ENCODE measurements at places on chromosomes 1 and 21.

GRCh38 chr1:116711263-116711840 is 42.9 kb upstream of the CD2 start:
- H3K4me3 ChIP-seq, result no peak overlapping the region
- no peak overlapping the region for H3K27ac ChIP-seq
- no peaks in the 10 kb centered on the region for H3K27me3 ChIP-seq
- DNase-seq, result no peak
- H3K36me3 ChIP-seq, result no peaks in the 10 kb centered on the region
- H3K4me1 ChIP-seq, result no peaks in the 10 kb centered on the region

- no peak overlapping the region for H3K4me3 ChIP-seq
- H3K4me1 ChIP-seq, result no peaks in the 10 kb centered on the region
- DNase-seq, result no peak
- H3K27ac ChIP-seq, result no peak overlapping the region
- no peaks in the 10 kb centered on the region for H3K27me3 ChIP-seq
These were observed 259.4 kb upstream of the DAB1 start for GRCh38 chr1:57683037-57683942.

DNA sequence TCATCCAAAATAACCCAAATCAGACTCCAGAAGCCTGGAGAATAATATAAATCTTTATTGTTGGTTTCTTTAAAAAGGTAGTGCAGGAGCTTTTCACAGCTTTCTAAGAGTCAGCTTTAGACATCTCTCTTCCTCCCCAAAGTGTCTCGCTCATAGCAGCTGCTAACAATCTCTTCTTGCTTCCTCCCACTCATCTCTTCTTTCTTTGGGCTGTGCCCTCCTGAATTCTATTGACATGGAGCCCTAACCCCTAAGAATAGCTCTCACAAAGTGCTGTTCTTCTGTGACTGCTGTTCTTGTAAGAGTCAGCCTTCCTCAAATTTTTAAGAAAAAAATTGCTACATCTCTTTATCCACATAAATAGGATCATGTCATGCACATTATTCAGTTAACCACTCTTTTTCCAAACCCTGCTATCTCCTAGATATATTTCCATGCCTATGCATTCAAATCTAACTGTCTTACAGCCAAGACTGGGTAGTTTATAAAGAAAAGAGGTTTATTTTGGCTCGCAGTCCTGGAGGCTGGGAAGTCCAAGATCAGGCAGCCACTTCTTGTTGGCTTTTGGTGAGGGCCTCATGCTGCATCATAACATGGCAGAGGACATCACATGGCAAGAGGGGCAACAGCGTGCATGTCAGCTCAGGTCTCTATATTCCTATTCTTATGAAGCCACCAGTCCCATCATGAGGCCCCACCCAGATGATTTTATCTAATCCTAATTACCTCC is 301.0 kb upstream of the POU3F1 start:
- no peaks in the 10 kb centered on the region for H3K27me3 ChIP-seq
- no peaks in the 10 kb centered on the region for H3K36me3 ChIP-seq
- H3K4me3 ChIP-seq, result no peak overlapping the region
- no peaks in the 10 kb centered on the region for H3K4me1 ChIP-seq

DNA sequence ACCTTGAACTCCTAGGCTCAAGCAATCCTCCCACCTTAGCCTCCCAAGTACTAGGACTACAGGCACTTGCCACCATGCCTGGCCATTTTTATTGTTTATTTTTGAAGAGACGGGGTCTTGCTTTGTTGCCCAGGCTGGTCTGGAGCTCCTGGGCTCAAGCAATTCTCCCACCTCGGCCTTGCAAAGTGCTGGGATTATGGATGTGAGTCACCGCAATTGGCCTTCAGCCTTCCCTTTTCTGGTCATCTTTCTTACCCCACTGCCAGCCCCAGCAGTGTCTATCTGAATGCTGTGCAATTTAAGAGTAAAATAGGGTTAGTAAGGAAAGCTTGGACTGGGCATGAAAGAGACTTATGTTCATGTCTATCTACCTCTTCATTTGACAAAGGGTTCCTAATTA is 6.1 kb upstream of the KLF17 start:
- no peak for DNase-seq
- no peaks in the 10 kb centered on the region for H3K27me3 ChIP-seq
- H3K4me3 ChIP-seq, result no peak overlapping the region
- no peaks in the 10 kb centered on the region for H3K4me1 ChIP-seq
- H3K27ac ChIP-seq, result no peak overlapping the region
- H3K36me3 ChIP-seq, result no peaks in the 10 kb centered on the region

DNA sequence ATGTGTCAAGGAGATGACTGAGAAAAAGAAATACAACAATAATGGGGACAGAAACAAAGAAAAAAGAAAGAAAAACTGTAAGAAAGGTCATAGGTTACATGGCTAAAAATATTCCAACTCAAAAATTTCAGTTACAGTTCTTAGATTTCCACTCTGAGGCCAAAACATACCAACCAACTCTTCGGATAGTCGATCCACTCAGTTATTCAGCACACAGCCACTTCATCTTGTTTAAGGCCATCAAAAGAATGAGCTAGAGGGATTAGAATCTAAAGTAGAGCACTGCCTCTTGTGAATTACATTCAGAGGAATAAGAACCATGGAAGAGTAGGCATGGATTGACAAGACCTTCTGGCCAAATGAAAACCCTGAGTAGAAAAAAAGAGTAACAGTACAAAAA is 277.0 kb downstream of the MRPL39 start:
- no peaks in the 10 kb centered on the region for H3K27me3 ChIP-seq
- no peak for DNase-seq
- no peaks in the 10 kb centered on the region for H3K36me3 ChIP-seq
- peak overlapping the region; percentile 76 for H3K27ac ChIP-seq

DNA sequence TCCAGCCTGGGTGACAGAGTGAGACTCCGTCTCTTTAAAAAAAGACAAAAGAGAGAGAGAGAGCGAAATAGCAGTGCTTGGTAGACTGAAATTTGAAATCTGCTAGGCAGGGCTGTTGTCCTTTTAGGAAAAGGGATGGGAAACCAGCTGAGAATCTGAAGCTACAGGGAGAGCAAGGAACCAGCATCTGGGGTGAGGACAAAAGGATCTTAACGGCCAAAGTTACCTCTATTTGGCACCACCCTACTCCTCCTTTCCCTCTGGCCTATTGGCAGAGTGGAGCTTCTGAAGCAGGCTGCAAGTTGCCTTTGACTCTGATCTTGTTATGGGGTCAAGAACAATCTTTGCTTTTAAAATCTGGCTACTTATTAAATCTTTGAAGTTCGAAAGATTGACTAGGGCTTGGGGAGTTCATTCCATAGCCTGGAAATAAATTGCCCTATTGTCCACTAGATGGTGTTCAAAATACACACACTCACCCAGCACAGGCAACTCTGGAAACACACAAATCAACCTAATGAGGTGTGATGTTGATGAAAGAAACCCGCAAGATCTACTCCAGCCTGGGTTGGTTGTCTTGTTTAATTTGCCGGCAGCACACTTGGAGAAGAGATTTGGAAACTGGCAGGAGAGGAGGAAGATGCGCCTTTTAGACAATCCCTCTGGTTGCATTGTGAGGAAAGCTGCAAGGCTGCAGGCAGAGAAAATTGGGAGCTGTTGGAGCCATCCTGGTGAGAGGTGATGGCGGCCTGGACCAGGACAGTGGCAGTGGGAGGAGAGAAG is 16.5 kb upstream of the PARP1 start:
- no peaks in the 10 kb centered on the region for H3K4me1 ChIP-seq
- no peak overlapping the region for H3K4me3 ChIP-seq
- H3K27me3 ChIP-seq, result no peaks in the 10 kb centered on the region
- H3K36me3 ChIP-seq, result no peaks in the 10 kb centered on the region
- DNase-seq, result no peak

GRCh38 chr1:183331091-183331742 is 87.0 kb downstream of the NMNAT2 start:
- no peak for DNase-seq
- H3K36me3 ChIP-seq, result no peaks in the 10 kb centered on the region
- no peaks in the 10 kb centered on the region for H3K4me1 ChIP-seq
- H3K4me3 ChIP-seq, result no peak overlapping the region
- H3K27me3 ChIP-seq, result no peaks in the 10 kb centered on the region

DNA sequence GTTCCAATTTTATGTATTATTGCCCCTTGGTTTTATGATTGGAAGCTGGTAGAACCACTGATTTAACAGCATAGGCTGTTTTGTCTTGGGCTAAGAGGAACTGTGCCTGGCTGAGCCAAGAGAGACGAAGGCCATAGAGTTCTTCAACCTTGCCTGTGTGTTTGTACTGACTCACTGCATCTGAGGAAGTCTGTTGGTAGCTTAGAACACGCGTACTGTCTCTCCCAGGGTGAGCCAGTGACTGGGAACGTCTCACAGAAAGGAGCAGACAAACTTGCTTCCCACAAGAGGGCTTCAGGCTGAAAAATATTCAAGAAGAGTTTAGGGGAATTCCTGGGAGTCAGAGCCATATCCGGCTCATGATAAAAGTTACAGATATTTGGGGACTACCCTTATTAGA is 14.9 kb downstream of the TMEM51 start:
- no peaks in the 10 kb centered on the region for H3K27me3 ChIP-seq
- H3K36me3 ChIP-seq, result no peaks in the 10 kb centered on the region
- H3K4me3 ChIP-seq, result no peak overlapping the region
- H3K27ac ChIP-seq, result peak overlapping the region; percentile 92
- peaks cover 34% of the 10 kb centered on the region for H3K4me1 ChIP-seq
- DNase-seq, result no peak

All from RWPE2 (cell line).